ENCODE measurements at places on chromosomes 4 and X. TPM values are rescaled to one million over a fixed set of nuclear protein-coding genes. Genes with fewer than 3 reads are reported as not detected.

DNA sequence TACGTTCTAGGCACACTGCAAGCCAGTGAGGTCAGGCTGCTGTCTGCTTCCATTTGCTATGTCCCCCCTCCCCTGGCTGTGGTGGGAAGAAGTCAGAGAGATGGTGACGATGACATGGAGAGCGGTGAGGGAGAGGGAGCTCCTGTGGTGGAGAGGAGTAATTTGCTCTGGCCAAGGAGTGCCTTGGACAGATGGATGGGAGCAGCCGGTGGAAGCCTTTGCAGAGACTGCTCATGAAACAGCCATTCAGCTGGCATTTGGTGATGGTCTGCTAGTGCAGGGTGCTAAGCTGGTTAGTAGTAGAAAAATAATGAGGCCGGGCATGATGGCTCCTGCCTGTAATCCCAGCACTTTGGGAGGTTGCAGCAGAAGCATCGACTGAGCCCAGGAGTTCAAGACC is 124.1 kb downstream of the FHDC1 start:
- no peak overlapping the region for H3K4me3 ChIP-seq
- no peak overlapping the region for H3K27ac ChIP-seq
- no peak for DNase-seq
- H3K27me3 ChIP-seq: no peaks in the 10 kb centered on the region
- no peaks in the 10 kb centered on the region for H3K36me3 ChIP-seq

Gene DTHD1
- 7.8 TPM for total RNA-seq

DNA sequence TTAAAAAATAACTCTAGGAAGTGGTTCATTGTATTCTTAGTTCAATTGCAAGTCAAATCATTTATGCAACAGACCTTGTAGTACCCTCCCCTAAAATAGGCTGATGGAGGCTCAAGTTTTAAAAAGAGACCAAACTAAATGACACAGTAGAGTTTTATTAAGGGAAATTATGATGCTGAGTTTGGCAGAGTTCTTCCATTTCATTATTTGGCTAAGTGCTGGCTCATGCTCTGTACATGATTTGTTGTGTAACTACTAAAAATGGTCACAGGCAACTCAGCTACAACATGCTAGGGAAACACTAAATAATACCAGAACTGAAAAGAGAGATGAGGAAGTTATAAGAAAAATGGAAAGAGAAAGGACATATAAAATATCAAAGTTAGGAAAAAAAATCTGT is 96.1 kb upstream of the TFDP3 start:
- H3K27me3 ChIP-seq: peaks cover 17% of the 10 kb centered on the region
- no peaks in the 10 kb centered on the region for H3K36me3 ChIP-seq
- no peak overlapping the region for H3K4me3 ChIP-seq

GRCh38 chrX:132559101-132559500 is 70.3 kb upstream of the MBNL3 start:
- H3K36me3 ChIP-seq: no peaks in the 10 kb centered on the region
- no peaks in the 10 kb centered on the region for H3K4me1 ChIP-seq
- H3K4me3 ChIP-seq: no peak overlapping the region
- H3K27ac ChIP-seq: no peak overlapping the region

Gene SOD3
- total RNA-seq: 11.2 TPM

- DNase-seq: no peak
- no peak overlapping the region for H3K4me3 ChIP-seq
- no peaks in the 10 kb centered on the region for H3K4me1 ChIP-seq
- no peak overlapping the region for H3K27ac ChIP-seq
- no peaks in the 10 kb centered on the region for H3K36me3 ChIP-seq
- no peaks in the 10 kb centered on the region for H3K27me3 ChIP-seq
These were observed 49.7 kb upstream of the SFRP2 start for GRCh38 chr4:153838564-153838963.

- DNase-seq: no peak
- peaks cover 62% of the 10 kb centered on the region for H3K27me3 ChIP-seq
- peaks cover 4% of the 10 kb centered on the region for H3K4me1 ChIP-seq
- H3K27ac ChIP-seq: no peak overlapping the region
These were observed 16.2 kb downstream of the POU4F2 start for GRCh38 chr4:146654687-146655520.

Gene FAAH2
- 5.7 TPM for total RNA-seq

GRCh38 chr4:4248885-4249203 is 821 bp upstream of the TMEM128 start:
- peaks cover 19% of the 10 kb centered on the region for H3K4me1 ChIP-seq
- peak overlapping the region; percentile 87 for H3K27ac ChIP-seq
- H3K4me3 ChIP-seq: peak overlapping the region; percentile 67
- no peak for DNase-seq

- H3K27ac ChIP-seq: no peak overlapping the region
- H3K4me3 ChIP-seq: no peak overlapping the region
- no peak for DNase-seq
- peaks cover 26% of the 10 kb centered on the region for H3K36me3 ChIP-seq
- no peaks in the 10 kb centered on the region for H3K27me3 ChIP-seq
- H3K4me1 ChIP-seq: peaks cover 16% of the 10 kb centered on the region
These were observed 94.0 kb downstream of the AFAP1 start for GRCh38 chr4:7845493-7846128.
